ENCODE measurements at places on chromosomes 16 and 17.

DNA sequence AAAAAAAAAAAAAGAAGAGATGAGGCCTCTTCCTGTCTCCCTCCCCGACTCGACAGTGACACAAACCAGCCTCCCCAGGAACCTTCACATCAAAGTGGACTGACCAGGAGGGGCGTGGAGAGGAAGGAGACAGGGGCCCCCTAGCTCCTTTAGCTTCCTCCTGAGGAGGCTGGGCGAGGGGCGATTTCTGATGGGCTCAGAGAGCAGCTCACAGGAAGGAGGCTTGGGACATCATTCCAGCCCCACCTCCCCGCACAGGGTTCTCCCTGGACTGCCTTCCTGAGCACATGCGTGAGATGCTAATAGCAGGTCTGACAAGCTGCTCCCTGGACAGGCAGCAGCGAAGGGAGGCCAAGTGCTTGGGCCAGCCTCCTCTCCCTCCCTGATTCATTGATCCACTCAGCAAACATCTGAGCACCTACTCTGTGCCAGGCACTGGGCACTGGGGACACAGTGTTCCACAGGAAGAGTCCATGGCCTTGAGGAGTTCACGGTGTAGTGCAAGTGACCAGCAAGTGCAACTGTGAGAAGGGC is 14.4 kb upstream of the DOK4 start:
- DNase-seq, result no peak

DNA sequence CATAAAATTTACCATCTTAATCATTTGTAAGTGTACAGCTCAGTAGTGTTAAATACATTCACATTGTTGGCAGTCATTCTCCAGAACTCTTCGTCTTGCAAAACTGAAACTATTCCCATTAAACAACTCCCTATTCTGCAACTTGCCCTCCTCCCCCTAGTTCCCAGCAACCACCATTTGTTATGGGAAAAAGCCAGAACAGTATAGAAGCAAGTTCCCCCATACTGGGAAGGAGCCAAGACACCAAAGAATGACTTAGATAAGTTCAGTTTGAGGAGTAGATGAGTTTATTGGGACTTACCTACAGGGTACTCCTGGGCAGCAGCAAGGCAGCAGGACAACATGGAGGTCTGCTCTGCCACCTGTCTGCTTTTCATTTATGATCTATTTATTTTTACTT is 39.3 kb upstream of the TEKT1 start:
- no peak for DNase-seq

DNA sequence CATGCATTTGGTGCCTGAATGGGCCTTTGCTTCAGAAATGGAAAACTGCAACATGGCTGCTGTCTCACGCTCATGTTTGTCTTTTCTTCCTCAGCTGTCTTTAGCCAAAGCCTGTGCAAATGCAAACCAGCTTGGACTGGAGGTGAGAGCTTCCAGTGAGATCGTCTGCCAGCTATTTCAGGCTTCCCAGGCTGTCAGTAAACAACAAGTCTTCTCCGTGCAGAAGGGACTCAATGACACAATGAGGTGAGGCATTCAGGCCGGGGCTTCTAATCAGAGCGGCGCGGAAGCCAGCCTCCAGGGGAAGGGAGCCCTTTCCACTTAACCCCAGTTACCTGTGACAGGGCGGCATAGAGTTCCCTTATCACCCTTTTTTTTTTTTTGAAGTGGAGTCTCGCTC is 14.3 kb downstream of the CCNF start:
- DNase-seq, result no peak

GRCh38 chr17:18916816-18917500 is 35.0 kb upstream of the SLC5A10 start:
- DNase-seq, result no peak

- DNase-seq, result no peak
Observed at GRCh38 chr17:80712606-80713005, 168.0 kb downstream of the RPTOR start.

- peak; percentile 13 for DNase-seq
Observed at GRCh38 chr17:3935140-3935542, 18.9 kb upstream of the P2RX1 start.

- no peak for DNase-seq
Observed at GRCh38 chr16:12677502-12677901, 126.2 kb downstream of the CPPED1 start.

DNA sequence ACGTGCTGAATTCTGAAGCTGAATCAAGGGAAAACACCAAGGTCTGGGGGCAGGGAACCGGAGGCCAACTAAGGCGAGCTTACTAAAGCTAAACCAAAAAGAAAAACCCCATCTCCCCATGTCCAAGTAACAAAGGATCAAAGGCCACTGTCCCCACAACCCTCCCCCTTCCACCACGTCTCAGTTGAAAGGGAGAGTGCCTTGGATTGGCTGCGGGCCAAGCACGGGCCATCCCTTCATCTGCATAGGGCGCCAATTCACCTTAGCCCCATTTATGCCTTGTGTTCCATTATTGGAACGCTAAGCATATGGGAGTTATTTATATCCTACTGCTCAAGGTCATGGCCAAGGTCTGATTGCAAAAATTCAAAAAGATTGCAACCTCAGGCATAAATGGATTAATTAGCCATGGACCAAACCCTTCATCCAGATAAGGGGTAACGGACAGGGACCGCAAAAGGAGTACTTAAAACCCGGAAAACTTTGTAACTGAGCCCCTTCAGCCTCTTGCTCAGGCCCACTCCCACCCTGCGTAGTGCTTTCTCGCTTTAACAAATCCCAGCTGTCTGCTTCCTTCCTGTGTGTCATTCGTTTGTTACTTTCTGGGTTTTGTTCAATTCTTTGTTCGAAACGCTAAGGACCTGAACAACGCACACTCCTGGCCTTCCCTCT is 740 bp upstream of the ATP6V0D1 start:
- no peak for DNase-seq

- no peak for DNase-seq
Observed at GRCh38 chr17:7707446-7707845, 2.4 kb downstream of the EFNB3 start.

DNA sequence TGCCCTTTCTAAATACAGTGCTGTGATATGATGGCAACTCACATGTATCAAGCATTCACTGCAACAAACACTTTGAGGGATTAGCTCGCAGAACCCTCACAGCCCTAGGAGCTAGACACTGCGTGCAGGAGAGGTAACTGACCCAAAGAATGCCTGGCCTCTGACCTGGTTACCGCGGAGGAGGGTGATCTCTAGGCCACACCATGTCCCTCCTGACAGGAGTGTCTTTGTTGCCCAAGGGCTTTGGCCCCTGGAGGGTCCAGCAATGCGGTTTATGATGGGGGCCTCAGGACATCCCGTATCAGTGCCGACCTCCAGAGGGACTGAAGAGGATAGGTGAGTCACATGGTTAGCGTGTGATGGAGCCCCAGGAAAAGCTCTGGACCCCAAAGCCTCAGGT is 130.6 kb downstream of the MGAT5B start:
- no peak for DNase-seq

GRCh38 chr17:16435925-16436886 is 20.8 kb downstream of the TRPV2 start:
- no peak for DNase-seq

DNA sequence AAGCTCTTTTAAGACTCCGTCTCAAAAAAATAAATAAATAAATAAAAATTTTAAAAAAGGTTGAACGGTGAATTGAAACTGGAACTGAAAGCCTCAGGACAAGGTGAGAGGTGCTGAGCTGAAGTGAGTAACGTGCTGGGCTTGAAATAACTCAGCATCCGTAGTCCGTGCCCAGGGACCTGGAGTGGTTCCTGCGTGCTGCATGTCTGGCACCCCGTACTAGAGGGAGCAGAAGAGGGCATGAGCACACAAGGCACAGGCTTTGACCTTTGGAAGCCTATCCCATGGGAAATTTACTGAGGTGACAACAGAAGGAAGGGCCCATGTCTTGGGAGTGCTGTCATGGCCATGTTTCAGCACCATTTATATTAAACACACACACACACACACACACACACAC is 4.5 kb upstream of the MEIOB start:
- no peak for DNase-seq
